ENCODE measurements at places on chromosomes 7 and 10.

DNA sequence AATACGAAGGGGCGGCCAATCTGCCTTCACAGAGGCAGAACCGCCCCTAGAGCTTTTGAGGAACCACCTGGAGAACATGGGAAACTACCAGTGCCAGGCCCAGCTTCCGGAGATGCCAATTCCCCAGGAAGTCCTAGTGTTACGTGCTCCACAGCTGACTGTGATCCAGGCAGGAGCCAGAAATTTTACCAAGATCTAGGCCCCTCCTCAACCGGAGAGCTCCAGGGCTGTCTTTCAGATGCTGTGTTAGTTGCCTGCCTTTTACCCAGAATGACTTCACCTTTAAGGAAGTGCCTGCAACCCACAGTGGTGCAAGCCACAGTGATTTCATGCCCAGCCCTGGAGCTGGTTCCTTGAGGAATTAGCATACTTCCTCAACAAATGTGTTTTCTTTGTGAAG, 62.9 kb downstream of the ELMO1 start:
- peak; percentile 41 for DNase-seq

- no peak for DNase-seq
Measured at GRCh38 chr10:84844461-84844860, 516.1 kb downstream of the CCSER2 start.

DNA sequence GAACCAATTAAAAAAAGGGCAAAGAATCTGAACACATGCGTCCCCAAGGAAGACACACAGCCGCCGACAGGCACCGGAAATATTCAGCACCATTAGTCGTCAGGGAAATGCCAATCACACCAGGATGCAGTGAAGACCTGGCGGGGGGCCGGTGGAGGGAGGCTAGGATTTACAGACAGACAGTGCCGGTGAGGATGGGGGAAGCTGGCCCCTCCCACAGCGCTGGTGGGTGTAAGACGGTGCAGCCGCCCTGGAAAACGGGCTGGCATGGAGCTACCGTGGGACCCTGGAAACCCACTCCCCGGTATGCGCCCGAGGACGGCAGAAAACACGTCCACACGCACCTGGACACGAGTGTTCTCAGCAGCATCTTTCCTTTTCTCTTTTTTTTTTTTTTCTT, 4.8 kb upstream of the ADAP1 start:
- DNase-seq = no peak

GRCh38 chr7:33107136-33108066, 1.8 kb downstream of the RP9 start:
- DNase-seq = peak; percentile 73

DNA sequence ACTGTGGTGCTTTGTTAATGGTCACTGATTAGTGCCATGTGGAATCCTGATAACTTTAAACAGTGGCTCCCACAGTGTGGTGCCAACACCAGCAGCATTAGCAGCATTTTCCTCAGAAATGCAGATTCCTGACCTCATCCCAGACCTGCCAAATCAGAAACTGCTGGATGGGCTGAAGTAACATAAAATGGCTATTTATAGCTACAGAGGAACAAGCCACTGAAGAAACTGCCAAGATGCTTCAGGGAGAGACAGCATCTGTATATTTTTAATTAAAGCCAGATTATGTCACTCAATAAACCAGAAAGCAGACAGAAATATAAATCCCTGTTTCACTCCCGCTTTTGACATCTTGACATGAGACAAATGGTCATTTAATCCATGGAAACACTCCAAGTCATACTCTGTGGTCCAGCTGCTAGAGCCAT, 178.5 kb downstream of the AMPH start:
- no peak for DNase-seq

DNA sequence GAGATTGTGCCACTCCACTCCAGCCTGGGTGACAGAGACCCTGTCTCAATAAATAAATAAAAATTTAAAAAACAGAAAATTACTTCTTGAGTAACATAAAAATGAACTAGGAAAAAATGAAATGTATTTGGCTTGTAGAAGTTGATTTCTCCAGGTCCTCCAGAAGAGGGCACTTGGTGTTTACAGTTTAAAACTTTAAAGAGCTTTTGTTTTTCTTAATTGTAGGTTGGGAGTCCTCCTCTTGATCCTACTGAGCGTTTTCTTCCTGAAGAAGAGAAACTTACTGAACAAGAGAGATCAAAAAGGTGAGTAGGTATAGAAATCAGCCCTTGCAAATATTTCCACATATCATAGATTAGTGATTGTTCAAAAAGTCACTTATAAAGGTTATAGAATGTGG, 16.2 kb downstream of the KIFBP start:
- DNase-seq = peak; percentile 89
